Endothelial cell of umbilical vein (primary cell): ENCODE measurements at places on chromosomes 7 and 10.

GRCh38 chr10:132575320-132576201, 38.0 kb downstream of the INPP5A start:
- DNase-seq, result peak; percentile 74

DNA sequence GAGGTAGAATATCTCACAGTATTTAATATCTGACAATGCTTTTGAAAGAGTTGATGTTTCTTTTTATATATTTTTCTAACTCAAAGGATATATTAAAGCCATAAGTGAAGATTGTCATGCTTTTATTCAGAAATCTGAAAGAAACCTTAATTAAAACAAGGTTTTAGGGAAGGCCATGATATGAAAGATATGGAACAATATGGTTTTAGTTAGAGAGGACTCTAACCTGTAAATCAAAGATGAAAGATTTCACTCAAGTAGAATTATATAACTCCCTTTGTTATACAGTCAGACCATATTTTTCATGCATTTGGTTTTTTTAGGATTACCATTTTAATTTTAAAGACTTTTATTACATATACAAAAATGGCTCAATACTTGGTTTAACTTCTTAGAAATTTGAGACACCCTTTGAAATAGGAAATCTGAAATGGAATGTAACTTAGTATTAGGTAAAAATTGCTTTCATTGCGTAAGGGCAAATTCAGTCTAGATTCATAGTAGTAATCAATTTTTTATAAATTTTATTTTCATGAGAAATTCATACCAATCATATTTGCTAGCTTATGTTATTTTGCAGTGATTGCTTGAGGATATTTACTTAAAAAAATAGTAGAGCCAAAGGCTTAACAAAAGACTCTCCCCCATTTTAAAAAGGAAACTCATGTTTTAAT, 119.8 kb downstream of the TWIST1 start:
- no peak for DNase-seq

- DNase-seq, result no peak
Measured at GRCh38 chr10:72009051-72009424, 44.8 kb downstream of the CHST3 start.

- DNase-seq, result no peak
Measured at GRCh38 chr7:159023206-159023605, 121.5 kb downstream of the VIPR2 start.

DNA sequence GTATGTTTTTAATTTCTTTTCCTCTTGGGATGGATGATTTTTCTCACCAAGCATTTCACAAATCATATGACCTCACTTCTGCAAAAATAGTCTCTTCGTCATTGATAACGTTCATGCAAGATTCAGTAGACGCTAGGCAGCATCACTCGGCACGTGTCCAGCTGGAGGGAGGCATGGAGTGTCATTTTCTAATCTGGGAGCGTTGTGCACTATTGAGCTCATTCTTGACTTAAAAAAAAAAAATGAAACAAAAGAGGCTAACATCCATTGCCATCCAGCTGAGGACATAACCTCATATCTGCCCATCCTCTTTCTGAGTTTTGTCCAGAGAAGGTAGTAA, 56.2 kb downstream of the COL17A1 start:
- no peak for DNase-seq

DNA sequence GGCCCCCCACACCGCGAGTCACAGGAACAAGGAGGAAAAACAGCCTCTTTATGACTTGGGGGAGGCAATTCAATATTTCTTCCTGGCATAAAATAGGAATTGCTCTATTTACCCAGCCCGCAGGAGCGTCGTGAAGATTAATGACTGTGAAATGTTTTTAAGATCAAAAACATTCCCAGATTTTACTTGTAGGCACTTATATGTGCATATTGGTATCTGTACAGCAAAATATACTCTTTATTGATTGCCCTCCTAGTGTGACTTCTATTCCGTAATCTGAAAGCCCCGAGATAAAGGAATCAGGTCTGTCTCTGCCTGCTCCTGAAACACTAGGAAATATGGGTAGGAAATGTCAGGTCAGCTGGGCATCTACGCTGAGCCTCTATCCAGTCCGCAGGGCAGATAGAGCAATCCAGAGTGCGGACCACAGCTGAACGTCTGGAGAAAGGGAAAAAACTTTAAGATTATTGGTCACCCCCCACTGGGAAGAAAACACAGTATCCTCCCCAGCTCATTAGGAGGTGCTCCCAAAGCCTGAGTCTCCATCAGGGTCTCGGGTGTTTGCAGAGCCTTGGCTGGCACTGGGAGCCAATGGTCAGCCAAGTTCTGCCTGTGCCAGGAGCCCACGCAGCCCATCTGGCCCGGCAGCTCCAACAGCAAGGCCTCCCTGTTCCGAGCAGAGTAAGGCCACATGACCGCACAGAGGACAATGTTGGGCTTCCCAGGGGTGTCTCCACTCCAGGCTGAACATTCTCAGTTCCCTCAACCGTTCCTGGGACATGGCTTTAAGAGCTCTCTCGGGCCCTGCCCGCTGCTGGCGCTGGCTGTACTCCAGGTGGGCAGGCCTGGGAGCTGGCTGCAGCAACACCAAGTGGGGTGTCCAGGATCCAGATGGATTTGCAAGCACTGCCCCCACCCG, 7.7 kb downstream of the CTBP2 start:
- peak; percentile 65 for DNase-seq

- no peak for DNase-seq
Measured at GRCh38 chr7:151745706-151746105, 131.2 kb downstream of the PRKAG2 start.

DNA sequence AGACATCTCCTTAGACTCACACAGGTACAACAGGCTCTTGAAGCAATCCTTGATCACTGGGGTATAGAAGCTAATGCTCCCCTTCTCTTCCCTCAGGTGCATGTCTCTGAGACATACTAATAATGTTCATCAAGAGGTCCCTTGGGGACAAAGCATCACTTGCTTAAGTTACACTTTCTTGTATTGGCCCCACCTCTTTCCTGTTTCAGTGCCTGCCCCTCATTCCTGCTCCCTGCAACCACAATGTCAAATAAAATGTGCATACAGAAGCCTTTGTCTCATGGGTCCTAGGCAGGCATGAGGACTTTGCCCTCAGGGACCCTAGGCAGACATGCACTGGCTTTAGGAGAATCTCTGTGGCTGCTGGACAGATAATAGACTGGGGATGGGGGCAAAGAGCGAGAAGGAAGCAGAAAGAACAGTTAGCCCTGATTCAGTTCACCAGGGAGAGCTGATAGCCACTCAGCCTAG, 175.0 kb upstream of the NPY start:
- DNase-seq, result no peak

DNA sequence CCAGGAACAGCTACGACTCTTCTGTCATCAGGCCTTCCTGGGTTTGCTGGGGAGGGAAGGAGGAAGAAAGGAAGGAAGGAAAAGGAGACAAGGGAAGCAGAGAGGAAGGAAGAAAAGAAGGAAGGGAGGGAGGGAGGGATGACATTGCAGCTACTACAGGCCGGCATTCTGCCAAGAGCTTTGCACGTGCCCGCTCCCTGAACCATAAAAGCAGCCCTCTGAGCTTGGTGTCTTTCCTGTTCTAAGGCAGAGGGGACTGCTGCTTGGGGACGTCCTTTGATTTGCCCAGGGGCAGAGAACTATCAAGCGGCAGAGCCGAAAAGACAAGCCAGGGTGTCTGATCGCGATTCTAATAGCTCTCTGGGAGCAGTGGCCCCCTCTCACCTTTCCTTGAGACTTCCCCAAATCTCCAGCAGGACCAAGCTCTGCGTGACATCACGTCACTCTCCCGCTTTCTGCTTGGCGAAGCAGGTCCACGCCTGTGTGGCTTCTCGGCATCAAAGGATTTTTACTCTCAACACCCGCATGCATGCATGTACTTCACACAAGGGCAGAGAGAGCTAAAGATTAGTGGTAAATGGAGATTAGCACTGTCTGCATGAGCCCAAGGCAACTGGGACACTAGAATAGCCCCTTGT, 167.8 kb upstream of the AUTS2 start:
- no peak for DNase-seq

DNA sequence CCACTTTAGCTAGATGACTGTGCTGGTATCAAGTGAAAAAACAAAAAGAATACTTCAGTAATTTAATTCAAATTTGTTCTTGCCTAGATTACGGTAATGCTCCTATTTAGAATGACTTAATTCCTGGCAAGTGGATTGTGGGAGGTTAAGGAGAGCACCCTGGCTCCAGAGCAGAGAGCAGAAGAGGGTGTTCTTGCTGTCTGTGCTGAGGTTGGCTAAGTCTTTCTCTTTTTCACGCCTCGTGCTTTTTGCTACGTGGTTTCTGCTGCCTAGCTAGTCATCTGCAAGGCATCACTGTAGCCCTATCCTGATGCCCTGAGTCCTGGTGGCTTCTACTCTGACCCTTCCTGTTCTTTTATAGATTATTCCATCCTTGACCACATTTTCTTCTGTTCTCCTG, 101.4 kb downstream of the INSYN2A start:
- no peak for DNase-seq

DNA sequence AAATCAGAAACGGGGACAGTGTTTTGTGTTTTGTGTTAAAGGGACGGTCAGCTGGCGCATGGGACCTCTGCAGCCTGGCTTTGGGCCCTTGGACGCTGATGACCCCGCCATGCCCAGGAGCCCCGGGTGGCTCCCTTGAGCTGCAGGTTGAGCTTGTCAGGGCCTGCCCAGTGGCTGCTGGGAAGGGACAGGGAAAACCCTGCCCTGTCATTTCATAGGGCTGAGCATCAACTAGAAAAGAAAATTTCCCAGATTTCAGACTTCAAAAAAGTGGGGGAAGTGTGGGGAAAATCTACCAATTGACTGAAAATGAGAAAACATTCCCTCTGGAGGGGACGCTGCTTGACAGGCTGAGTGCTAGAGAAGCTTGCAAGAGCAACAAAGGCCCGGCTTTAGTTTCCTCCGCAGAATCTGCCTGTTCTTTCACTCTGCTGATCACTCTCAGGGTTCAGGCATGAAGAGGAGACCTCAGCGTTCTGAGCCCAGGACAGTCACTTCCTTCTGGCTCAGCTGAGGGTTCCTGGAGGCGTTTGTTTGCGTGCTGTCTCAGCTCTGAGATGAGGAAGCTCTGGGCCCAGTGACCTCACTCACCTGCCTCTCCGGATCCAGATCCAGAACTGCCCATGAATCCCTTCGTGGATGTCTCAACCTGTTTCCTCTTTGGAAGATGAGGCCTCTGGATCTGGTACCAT, 18.6 kb upstream of the DNAJB6 start:
- no peak for DNase-seq

DNA sequence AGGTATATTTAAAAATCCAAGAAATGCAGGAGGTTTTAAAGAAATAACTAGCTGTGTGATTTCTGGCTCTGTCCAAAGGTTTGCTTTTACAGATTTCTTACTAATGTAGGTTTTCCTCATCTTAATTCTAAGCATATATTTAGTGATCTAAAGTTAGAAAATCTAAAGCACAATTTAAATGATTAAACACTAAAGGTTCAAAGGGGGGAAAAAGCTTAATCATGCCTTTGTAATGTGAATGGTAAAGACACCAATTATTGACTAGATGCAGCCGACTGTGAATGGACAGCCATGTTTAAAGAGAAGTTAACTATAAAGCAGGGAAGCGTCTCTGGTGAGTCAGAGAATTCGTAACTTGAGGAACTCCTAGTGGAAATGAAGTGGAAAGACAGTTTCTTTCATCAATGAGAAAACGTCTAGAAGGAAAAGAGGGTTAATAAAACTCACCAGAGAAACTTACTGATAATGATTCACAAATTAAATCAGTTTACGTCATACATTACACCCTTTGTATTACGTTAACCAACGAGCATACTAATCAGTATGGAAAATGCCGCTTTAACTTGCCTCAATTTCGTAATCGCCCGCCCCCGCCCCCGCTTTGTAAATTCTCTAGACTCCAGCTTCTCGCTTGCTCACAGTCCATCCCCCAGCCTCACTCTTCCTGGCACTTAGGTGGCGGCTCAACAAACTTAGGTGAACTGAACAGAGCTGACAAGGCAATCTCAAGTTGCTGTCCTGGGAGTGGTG, 1.1 kb upstream of the HBP1 start:
- DNase-seq, result peak; percentile 89

GRCh38 chr10:97228130-97228774, 42.5 kb upstream of the SLIT1 start:
- DNase-seq, result no peak

GRCh38 chr10:27600930-27601329, 96.8 kb downstream of the RAB18 start:
- DNase-seq, result no peak

- no peak for DNase-seq
Measured at GRCh38 chr10:98414578-98414931, 427 bp downstream of the PYROXD2 start.

DNA sequence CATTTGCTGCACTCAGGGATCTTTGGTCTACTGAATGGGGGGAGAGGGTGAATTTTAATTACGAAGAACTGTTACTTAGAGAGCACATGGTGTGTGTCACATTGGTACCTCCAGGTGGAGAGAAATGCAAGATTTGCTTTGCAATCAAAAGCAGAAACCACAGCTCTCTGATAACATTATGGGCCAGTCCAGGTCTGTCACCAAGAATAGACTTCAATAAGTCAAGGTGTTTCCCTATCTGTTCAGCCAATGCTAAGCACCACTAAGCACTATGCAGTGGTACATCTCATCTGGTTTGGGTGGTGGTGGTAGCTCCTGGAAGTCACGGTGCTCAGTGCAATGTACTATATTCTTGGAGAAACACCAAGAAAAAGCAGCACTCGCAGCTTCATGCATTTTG, 119.6 kb upstream of the AFAP1L2 start:
- no peak for DNase-seq

DNA sequence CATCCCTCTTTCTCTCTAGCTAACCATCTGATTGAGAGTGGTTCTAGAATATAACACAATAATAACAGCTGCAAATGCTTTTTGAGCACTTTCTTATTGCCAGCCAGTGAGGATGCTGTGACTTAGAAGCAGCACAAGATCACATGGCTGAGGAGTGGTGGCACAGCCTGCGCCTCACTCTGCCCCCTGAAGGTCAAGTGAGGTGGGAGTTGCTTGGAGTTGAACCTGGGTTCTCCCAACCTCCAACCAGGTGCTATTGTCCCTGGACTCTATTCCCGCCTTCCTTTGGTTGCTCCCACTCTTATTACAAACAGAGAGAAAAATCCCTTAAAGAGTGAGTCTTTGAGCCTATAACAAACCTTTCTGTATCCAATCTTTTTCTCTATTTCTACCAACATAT, 280.3 kb upstream of the PODXL start:
- no peak for DNase-seq

- no peak for DNase-seq
Measured at GRCh38 chr7:100452513-100452912, 11.5 kb downstream of the SPACDR start.

- no peak for DNase-seq
Measured at GRCh38 chr10:71473671-71474599, 77.2 kb downstream of the CDH23 start.

DNA sequence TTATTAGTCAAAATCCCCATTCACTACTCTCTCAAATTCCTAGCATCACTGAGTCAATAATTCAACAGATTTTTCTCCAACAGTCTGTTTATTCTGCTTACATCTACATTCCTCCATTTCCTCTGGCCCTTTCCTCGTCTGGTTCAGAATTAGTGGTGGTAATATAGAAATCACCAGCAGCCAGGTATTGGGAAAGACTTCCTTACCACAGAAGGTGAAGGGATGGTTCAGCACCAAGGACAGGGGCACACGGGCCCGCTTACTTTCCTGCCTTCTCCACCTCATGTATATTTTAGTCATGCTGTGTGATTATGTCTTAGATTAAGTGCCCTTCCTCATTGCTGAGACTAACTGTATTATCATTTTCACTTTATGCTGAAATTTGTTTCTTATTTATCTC, 70.4 kb upstream of the APBB1IP start:
- DNase-seq, result no peak
